Foreskin keratinocyte (primary cell): ENCODE measurements at places on chromosomes 1 and 21. TPM values are rescaled to one million over a fixed set of nuclear protein-coding genes. Genes with fewer than 3 reads are reported as not detected.
A peak's percentile ranks its signal among the peaks of the same experiment; 100 is the strongest.

GRCh38 chr21:33396951-33397350 is 6.3 kb upstream of the IFNGR2 start:
- DNase-seq, result no peak

DNA sequence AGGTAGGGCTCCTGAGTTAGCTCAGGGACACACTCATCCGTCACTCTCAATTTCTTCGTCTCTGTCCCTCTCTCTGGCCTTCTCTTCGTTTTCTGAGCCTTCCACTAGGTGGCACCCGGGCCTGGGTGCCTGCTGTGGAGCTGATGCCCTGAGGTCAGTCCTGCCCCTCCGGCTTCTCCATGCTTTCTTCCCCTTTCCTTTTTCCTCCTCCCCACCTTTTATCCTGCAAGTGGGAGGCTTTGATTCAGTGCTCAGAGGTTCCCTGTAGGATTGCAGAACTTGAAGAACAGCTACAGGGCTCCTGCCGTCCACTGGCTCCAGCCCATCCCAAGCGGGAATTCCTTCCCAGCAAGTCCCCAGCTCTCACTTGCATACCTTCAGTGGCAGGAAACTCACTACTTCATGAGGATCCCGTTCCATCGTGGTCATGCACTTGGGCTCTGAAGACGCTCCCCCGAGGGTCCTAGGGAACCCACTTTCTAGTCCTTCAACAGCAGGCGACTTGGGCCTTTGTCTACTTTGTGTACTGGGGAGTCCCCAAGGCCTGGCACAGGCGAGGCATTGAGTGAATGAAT is 45.6 kb downstream of the SRRM1 start:
- DNase-seq, result no peak

DNA sequence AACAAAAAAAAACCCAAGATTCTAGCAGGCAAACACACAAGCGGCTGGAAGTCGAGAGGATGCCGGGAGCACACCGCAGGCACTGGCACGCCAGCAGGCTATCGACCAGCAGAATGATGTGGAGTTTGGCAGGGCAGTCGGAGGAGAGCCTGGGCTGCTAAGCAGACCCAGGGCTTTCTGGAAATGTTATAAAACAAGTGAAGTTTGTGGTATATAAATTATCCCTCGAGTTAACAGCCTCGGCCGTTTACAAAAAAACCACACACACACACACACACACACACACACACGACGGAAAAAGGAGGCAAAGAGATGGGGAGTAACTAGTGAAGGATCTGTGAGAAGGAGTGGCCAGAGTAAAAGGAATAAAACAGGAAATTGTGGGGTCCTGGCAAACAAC is 87.2 kb upstream of the IVNS1ABP start:
- DNase-seq, result no peak

GRCh38 chr1:176144526-176144925 is 62.6 kb downstream of the COP1 start:
- DNase-seq, result no peak

DNA sequence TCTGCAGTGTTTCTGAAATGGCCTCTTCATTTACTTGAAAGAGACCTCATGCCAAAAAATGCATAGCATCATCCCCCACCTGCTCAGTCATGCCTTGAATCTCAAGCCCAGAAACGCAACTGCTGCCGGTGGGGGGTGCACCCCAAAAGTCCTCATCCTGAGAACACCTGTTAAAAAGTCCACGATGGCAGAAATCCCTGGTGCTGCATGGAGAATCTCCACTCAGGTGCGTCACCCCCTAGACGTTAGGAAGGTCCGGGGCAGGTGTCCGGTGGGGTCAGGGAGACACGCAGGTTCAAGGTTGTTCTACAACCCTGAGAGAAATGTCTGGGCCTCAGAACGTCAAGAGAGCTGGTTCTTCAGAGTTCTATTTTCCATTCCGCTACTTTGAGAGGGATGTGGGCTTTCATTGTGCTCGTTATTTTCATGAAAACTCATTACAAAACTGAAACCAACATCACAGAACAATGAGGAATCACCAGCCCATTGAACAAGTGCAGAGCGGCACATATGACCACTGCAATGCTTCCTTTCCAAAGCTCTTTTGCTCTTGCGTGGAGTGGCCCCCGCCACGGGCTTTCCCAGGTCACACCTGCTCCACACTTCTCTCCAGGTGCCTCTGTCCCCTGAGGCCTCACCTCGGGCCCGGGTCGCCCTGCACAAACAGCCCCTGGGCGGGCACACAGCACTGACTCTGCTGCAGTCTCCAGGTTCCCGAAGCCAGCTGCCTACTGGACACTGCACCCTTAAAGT is 201.9 kb downstream of the TOMM20 start:
- DNase-seq, result peak; percentile 15

TMPRSS15 gene
- not detected in 2 replicates for total RNA-seq

DNA sequence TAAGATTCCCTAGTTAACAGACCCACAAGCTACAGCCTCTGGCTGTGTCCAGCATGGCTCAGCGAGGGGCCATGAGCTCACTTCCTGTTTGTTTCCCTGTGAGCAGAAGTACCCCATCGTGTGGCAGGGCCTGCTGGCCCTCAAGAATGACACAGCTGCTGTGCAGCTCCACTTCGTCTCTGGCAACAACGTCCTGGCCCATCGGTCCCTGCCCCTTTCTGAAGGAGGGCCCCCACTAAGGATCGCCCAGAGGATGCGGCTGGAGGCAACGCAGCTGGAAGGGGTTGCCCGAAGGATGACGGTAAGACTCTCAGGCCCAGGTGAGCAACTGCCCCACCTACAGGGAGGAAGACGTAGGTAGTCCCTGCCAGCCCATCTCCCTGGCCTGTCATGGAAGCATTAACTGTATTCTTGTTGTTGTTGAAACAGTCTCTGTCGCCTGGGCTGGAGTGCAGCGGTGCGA is 38.2 kb downstream of the ZBTB17 start:
- DNase-seq, result no peak

DNA sequence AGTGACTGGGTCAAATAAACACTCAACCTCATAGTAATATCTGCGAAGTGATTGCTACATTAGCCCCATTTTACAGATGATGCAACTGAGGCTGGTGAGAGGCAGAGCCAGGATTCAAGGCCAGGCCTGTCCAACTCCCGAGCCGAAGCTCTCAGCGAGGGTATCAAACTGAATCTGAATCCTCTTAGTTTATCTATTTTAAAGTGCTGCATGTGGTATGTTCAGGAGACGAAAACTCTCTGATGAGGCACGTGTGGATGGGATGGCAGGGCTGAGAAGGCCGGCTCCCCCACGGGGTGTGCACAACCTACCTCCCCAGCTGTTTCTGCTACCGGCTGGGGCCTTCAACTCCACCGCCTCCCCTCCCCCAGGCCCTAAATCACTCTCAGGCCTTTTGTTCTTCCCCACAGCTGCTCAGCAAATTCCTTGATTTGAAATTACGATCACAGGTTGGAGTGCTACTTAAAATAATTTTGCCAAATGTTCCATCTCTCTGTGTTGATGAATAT is 171.8 kb downstream of the TOMM20 start:
- no peak for DNase-seq

GRCh38 chr1:162689745-162690671 is 57.7 kb downstream of the DDR2 start:
- no peak for DNase-seq

DNA sequence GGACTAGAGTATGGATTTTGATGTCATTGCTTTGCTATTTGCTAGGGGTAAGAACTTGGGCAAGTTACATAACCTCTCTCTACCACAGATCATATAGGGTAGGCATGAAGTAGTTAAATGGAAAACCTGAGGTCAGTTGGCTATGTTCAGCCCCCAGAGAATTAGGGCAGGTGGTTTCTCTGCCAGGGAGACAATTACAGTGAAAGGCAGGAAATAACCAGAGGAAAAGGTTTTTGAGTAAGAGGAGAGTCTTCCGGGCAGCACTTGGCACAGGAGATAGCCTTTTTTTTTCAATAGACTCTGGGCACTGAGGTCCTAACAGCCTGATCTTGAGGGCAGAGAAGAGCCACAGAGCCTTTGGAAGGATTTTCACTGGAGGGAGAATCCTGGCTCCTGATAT is 16.7 kb upstream of the SERBP1 start:
- DNase-seq, result no peak

SAMD11 gene
- not detected in 2 replicates for total RNA-seq

CEP170 gene
- 49.3 and 59.3 TPM in 2 replicates for total RNA-seq

GART gene
- total RNA-seq, result 122 and 131 TPM in 2 replicates

PRDM16 gene
- 0.04 TPM in 1 of 2 replicates, not detected in the other for total RNA-seq

- DNase-seq, result peak; percentile 61
Measured at GRCh38 chr1:176691251-176692228, 228.6 kb downstream of the PAPPA2 start.

CTSS gene
- 4.6 and 5.0 TPM in 2 replicates for total RNA-seq

DNA sequence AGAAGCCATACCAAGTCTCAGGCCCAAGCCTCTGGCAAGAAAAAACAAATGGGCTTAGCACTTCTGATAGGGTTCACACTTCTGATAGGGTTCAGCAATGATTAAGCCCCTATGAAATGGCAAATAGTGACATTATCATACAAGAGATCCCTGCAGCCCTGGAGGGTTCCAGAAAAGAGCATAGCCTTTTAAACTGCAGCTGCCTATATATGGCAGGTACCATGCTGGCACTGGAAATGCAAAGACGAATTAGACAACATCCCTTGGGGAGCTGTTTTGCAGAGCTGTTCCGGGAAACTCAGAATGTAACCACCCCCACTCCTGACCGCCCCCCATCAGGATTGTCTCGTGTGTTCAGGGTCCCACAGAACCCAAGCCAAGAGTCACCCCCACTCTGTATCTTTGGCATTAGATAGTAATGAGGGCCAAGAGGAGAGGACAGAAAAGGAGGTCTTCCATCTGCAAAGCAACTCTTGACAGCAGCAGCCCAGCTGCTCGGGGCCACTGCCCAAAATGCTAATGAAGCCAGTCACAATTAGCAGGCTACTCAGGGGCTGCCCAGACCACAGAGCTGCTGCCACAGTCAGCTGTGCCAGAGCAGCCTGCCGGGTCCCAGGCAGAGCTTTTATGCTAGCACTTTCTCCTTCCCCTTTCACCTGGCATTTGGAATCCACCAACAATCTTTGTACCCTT is 50.9 kb downstream of the ITPKB start:
- no peak for DNase-seq

DNA sequence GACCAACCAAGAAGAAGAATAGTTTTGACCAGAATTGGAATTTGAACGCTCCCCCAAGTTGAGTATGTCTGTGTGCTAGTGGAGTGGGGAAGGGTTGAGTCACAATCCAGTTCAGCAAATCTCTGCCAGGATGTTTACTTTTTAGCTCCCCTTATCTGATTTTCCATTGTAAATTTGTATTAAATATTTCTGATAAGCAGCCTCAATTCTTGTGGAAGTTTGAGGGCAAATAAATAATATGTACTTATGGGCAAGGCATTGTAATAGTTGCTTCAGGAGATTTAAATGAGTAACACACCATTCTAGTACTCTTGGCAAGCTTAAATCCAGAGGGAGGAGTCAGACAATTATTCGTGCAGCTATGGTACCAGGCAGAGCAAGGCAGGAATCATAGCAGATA is 14.4 kb downstream of the CXADR start:
- DNase-seq, result no peak

GRCh38 chr1:210310562-210311153 is 18.0 kb upstream of the HHAT start:
- no peak for DNase-seq

SLAMF6 gene
- total RNA-seq, result not detected in 2 replicates

DNA sequence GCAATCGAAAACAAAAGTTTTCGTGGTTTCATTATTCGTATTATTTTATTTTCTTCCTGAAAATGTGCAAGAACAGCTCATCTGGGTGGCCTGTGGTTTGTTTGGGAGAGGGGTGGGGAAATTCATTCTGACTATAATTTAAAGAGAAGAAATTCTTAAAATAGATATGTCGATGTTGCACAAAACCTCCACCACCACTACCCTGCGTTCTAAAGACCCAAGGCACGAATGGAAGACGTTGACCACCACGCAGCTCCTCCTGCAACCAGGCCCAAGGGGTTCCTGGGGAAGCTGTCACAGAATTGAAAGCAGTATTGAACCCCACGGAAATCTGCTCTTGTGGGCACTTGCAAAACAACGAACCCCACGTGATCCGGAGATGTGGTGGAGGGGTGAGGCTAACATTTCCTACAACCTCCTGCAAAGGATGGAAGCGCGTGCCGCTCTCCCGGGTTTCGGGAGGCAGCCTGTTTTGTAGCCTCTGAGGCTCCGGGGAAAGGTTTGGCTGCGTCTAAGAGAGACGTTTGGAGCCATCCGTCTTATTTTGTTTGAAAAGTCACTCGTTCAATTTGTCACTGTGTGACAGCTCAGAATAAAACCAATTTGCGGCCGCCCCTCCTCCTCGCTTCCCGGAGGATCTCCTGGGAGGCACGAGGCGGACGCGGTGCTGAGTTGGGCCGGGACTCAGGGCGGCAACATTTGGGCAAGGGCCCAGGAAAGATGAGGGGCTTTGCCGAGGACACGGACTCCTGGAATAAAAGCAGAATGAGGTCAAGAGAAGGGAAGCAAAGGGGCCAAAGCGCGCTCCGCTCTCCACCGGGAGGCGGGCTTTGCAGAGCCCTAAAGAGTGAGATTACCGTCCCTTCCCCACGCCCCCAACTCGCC is 810 bp upstream of the HLX start:
- DNase-seq, result no peak

- DNase-seq, result no peak
Measured at GRCh38 chr1:156615946-156616345, 3.3 kb upstream of the HAPLN2 start.

IER5 gene
- total RNA-seq, result 39.4 and 46.5 TPM in 2 replicates

GRCh38 chr1:2587860-2588571 is 1.4 kb downstream of the PRXL2B start:
- no peak for DNase-seq

GRCh38 chr21:30233228-30234020 is 17.5 kb upstream of the CLDN8 start:
- DNase-seq, result no peak

BTBD8 gene
- 1.4 and 2.4 TPM in 2 replicates for total RNA-seq

- DNase-seq, result no peak
Measured at GRCh38 chr21:37886120-37886519, 30.1 kb downstream of the KCNJ6 start.

DNA sequence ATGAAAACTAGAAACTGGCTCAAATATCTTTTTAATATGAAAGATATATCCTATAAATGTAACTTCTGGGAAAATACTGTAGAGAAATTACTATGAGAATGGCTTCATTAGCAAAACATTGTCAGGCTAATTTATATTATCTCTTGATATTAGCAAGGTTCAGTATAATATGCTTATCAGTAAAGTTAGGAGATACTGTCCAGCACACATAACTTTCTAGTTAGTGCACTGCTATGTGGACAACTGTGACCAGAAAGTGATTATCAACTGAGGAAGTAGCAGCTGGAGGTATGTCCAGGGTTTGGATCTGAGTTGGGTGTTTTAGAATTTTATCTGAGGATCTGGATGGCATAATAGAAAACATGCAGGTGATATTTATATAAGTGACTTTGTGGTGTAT is 7.5 kb downstream of the LRRC8C start:
- no peak for DNase-seq

GRCh38 chr21:40371329-40371728 is 475.6 kb downstream of the DSCAM start:
- DNase-seq, result no peak

GRCh38 chr1:56070601-56071000 is 508.8 kb downstream of the PLPP3 start:
- no peak for DNase-seq

TTC24 gene
- total RNA-seq, result not detected in 2 replicates

DNA sequence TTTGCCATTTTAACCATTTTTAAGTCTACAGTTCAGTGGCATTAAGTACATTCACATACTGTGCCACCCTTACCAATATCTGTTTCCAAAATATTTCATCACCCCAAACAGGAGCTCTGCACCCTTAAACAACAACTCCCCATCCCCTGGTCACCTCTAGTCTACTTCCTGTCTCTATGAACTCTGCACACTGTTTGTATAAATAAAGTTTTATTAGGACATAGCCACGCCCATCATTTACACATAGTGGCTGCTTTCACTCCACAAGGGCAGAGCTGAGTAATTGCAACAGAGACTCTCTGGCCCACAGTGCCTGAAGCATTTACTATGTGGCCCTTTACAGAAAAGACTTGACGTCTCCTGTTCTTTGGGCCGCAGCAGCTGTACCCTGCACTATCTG is 30.1 kb downstream of the KCNAB2 start:
- no peak for DNase-seq
